NCI-H2227 treated with DMSO at 0.1 percent for 48 hours (cell line): ENCODE measurements at places on chromosomes 16 and 17.

DNA sequence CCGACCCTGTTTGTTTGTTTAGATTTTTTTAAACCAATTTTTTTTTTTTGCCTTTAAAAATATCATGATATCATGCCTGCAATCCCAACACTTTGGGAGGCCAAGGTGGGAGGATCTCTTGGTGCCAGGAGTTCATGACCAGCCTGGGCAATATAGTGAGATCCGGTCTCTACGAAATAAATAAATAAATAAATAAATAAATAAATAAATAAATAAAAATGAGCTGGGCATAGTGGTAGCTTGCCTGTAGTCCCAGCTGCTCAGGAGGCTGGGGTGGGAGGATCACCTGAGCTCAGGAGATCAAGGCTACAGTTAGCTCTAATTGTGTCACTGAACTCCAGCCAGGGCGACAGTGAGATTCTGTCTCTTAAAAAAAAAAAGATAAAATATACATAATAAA lies 8.1 kb upstream of the IGF2BP1 start:
- DNase-seq = no peak

- DNase-seq = no peak
Measured at GRCh38 chr16:90057738-90058173, 19.4 kb downstream of the PRDM7 start.

- no peak for DNase-seq
Measured at GRCh38 chr17:80264205-80265075, 3.8 kb downstream of the RNF213 start.

- DNase-seq = no peak
Measured at GRCh38 chr16:80954985-80955384, 51.7 kb downstream of the CMC2 start.

GRCh38 chr16:86316967-86317812 lies 193.1 kb upstream of the FOXF1 start:
- no peak for DNase-seq

GRCh38 chr17:17395885-17396284 lies 80.9 kb upstream of the MED9 start:
- DNase-seq = no peak

- DNase-seq = no peak
Measured at GRCh38 chr16:10220942-10221341, 38.7 kb upstream of the GRIN2A start.

DNA sequence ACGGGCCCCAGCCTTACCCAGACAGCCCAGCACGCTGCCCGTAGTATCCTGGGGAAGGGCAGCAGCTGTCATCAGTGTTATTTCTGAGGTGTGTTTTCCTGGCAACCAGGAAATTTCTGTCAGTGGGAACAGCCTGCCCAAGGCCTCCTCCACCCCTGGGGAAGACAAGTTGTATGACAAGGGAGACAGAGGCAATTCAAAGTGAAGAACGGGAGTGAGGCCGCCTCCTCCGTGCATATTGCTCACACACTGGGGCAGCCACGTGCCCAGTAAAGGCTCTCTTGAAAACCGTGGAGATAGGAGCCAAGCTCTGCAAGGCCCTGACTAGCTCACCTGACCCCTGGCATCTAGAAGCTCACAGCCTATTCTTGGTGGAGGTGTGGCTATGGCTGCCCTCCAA lies 57.6 kb downstream of the RAI1 start:
- no peak for DNase-seq

DNA sequence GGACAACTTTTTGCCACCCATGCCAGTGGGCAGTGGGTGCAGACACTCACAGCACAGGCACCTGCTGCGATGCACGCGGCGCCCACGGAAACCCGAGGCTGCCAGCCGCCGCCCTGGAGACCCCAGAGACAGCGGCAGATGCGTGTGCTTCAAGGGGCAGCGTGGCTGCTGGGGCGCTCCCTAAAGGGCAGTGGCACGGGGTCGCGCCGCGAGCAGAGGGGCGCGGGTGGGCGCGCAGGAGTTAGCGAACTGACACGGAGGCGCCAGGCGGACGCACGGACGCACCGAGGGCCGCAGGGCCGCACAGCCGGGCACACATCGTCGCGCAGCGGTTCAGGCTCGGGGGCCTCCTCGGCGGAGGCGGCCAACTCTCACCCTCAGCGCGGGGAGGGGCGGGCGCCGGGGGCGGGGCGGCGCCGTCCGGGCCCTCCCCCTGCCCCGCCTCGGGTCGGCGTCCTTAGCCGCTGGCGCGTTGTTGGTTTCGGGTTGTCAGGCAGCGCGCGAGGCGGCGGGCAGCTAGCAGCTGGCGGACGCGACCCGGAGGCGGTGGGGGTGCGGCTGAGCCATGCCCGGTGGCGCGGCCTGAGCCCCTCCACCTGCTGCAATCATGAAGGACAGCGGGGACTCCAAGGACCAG lies at the start of gene KIF19:
Gene KIF19, plus strand, starts transcription at position 484 of the 637 bp plus-strand sequence. Its CDS starts 124 bp downstream, at position 608.
- peak; percentile 26 for DNase-seq

DNA sequence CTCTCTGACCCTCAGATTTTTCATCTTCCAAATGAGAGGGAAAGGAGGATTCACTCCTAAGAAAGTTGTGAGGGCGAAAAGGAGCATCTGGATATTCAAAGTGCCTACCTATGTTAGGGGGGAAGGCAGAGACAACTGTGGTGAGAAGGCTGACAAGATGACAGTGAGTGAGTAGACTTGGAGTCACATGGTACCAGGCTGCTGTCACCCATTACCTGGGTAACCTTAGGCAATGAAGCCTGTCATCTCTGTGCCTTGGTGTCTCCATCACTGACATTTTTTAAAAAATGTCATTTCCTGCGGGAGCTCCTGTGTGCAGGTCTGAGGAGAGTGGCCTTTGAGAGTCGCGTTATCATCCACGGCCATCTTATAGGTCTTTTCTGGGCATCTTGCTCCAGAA lies 124.0 kb downstream of the MAF start:
- DNase-seq = no peak

GRCh38 chr16:73255031-73255430 lies 207.1 kb upstream of the ZFHX3 start:
- no peak for DNase-seq

DNA sequence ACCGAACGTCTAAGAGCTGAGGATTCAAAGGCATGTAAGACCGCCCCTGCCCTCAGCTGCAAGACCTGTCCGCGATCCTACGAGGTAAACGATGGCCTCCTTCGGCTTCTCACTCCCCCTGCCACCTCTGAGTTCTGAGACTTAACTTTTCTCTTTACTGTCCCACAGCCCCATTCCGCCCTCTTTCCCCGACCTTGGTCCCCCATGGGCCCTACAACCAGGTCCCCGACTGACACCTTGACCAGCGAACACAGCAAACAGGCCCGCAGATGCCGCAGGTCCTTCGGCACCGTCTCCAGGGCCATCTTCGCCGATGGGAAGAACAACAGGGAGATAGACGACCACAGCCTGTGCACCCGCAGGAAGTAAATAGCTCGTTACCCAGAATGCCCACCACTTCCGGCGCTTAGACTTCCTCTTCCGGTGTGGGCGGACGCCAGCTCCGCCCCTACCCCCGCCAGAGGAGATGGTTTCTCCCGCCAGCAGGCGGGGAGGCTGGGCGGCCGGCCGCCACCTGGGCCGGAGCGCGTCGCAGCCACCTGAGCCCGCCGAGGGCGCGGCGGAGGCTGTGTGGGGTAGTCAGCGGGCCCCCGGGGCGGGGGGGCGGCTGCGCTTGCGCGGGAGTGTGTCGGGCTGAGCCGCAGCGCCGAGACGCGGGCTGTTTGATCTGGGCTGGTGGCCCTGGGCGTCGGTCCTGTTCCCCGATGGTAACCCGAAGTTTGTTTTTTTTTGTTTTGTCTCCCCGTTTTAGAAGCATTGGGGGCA lies at the start of gene SUPT4H1:
Gene SUPT4H1, minus strand, starts transcription at position 371 of the 765 bp plus-strand sequence. Its CDS starts 66 bp downstream, at position 305.
- DNase-seq = peak; percentile 92

GRCh38 chr17:36132421-36132831 lies 28.8 kb downstream of the CCL4 start:
- no peak for DNase-seq

DNA sequence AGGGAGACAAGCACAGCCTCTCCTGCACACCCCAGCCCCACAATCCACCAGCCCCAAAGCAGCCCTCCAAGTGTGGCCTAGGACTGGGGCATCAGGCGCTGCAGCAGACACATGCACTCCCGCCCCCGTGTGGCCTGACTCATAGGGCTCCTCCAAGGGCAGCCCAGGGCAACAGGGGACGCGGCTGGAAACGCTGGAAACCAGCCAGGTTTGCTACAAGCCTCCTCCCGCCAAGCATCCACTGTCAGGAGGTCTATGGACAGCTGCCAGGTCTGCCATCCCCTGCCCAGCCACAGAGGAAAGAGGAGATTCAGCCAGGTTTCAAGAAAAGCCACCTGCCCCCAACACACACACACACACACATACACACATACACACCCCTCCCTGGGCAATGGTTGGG lies 25.8 kb downstream of the SRCIN1 start:
- no peak for DNase-seq

DNA sequence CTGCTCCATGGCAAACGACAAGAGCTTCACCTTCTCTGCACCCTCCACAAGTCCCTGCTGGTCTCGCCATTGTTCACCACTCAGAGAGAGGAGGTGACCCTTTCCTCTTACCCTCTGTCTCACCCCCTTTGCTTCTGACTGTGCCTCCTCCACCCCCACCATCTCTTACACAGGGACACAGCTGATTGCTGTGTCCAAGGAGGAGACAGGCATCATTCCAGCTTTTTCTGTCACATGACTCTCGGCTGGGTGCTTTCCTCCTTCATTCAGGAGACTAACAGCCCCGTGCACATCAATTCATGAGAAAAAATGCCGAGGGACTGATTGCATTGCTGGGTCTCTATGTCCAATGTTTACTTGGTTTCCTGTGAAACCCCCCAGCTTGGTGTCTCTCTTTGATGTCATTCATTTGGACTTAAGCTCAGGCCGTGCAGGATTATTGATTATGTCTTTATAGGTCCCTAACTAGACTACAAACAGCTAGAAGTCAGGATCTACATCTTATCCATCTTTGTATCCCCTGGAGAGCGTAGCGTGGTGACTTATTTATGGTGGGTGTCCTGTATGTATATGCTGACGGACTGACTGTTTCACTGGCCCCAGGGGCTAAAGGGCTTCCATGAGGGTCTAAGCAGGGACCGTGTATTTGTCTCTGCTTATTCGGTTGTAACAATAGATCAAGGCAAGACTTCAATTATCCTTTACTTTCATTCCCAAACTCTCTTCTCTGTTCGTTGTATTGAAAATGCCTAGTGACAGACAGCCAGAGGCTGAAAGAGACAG lies 82.2 kb upstream of the CDH13 start:
- DNase-seq = no peak

DNA sequence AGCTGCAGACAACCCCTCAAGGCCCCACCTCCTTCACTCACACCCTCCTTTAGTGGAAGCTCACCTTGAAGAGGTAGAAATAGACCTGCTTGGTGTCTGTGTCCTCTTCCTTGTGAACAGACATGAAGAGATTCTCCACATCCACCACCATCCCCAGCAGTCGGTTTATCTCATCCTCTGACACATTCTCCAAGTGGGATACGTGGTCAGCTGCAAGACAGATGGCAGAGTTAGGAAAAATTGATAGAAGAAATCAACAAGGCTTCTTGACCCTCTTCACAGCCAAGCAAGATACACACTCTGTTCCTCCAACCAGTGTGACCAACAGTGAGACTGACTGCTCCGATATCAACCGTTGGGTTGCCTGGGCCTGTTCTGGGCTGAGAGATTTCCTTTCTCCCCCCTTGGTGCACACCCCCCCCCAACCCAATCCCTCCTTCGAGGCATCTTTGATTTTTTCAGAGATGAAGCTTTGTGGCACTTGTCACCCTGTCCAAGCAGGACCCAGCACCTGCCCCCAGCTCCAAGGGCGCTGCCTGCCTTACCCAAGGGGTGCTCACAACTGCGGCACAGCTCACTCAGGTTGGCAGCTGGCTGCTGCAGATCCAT lies 902 bp downstream of the KAT2A start:
- DNase-seq = no peak

DNA sequence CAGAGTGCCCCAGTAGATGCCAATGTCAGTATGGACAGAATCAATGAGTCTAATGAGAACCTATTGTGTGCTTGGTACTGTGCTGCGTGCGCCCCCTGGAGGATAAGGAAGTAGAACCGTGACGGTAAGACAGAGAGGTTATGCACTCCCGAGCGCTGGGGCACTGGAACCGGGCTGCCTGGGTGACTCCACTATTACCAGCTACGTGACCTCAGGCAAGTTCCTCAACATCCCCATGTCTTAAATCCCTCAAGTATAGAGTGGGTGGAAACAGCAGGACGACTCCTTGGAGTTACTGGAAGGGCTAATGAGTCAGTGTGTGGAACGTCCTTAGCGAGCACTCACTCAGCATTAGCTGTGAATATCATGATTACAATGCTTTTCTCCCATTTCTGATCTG lies 16.2 kb downstream of the CHST4 start:
- no peak for DNase-seq

- DNase-seq = no peak
Measured at GRCh38 chr17:60416368-60416925, 5.8 kb upstream of the CHCT1 start.
